C1 segment of cervical spinal cord (tissue), 14 donors: ENCODE measurements at places on chromosomes 16 and 17.

DNA sequence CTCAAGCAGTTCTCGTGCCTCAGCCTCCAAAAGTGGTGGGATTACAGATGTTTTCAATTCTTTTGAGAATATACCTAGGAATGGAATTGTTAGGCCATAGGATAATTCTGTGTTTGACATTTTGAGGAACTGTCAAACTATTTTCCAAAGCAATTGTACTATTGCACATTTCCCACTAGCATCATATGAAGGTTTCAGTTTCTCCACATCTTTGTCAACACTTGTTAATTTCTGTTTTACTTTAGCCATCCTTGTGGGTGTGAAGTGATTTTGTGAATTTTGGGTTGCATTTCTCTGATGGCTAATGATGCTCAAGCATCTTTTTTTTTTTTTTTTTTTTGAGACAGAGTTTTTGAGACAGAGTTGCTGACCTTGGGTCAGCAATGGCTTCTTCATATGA lies 6.2 kb downstream of the NT5M start:
- DNase-seq = no peak

DNA sequence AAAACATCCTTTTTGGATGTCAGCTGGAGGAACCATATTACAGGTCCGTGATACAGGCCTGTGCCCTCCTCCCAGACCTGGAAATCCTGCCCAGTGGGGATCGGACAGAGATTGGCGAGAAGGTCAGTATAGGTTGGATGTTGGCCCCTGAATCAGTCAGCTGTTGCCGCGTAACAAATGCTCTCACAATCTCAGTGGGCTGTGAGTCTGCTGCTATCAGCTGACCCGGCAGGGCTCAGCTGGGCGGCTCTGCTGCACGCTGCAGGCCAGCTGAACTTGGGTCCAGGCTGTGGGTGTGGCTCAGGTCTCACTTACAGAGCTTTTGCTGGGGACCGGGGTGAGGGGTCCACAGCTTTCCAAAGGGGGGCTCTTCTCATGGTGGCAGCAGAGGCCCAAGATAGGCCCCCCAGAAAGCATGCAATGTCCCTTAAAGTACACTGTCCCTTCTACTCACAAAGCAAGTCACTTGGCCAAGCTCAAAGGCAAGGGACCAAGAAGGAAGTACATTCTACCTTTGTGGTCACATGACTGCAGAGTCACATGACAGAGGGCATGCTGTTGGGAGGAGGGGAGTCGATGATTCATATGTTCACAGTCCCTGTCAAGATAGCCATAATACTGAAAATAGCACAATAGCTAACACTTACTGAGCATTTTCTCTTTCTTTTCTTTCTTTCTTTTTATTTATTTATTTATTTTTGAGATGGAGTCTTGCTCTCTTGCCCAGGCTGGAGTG lies 134.2 kb downstream of the ABCC1 start:
- no peak for DNase-seq

- no peak for DNase-seq
Measured at GRCh38 chr16:89953671-89954406, 5.3 kb downstream of the DEF8 start.

GRCh38 chr16:13176711-13177110 lies 275.3 kb downstream of the SHISA9 start:
- DNase-seq = no peak

- DNase-seq = no peak
Measured at GRCh38 chr16:9647981-9648701, 534.1 kb downstream of the GRIN2A start.
